SJSA1 (cell line): ENCODE measurements at places on chromosomes 7 and 10. TPM values are rescaled to one million over a fixed set of nuclear protein-coding genes. Genes with fewer than 3 reads are reported as not detected.

- DNase-seq, result no peak
These were observed 396.3 kb upstream of the POM121L12 start for GRCh38 chr7:52639126-52639525.

DNA sequence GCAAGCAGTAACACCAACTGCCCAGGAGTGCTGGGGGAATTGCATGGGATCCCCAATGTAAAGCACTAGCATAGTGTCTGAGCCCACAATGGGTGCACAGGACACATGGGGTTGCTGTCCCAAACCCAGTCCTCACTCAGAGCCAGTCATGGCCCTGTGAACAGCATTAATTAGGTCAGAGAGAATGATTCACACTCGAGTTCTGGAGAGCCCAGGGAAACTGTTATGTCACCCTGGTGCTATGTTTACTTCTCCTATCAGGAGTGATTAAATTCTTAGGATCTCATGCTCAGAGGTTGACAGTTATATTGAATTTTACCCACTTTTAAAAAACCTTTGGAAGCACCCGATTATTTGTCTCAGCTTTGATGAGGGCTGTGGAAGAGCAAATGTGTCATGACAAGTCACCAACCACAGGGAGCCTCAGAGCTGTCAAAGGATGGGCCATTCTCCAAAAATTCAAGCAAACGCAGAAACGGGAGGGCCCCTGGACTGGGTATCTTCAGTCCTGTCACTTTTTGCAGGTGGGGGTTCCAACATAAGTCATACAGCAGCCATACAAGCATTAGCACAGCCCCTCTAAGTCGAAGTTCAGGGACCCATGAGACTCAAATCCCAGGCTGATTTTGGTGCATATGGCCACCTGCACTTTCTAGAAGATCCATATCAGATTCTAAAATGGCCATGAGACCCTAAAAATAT lies 1.3 kb upstream of the RASSF4 start:
- DNase-seq, result peak; percentile 45

The VPS26A gene
- 18.6 and 24.0 TPM in 2 replicates for total RNA-seq

The ZNF467 gene
- not detected in 2 replicates for total RNA-seq

The SLC16A9 gene
- 0.13 and 0.42 TPM in 2 replicates for total RNA-seq

- DNase-seq, result no peak
These were observed 120.1 kb upstream of the AGK start for GRCh38 chr7:141431140-141431479.

DNA sequence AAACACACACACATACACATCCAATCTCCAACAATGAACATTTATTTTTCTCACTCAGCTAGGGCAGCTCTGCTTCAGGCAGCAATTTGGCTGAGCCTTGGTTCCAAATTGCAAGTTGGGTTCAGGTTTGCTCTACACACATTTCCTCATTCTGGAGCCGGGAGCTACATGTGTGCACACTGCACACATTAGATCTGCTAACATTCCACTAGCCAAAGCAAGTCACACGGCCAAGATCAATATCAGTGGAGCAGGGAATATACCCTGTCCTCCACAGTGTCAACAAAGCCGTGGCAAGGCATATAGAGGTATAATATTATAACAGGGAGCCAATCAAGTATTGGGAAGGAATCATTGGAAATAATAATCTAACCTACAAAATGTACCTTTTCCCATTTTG lies 57.5 kb upstream of the PPP1R3C start:
- DNase-seq, result no peak

- DNase-seq, result no peak
These were observed 128.7 kb upstream of the UNC5B start for GRCh38 chr10:71083716-71083975.

The ETV1 gene
- total RNA-seq, result 3.8 and 4.7 TPM in 2 replicates

The GLI3 gene
- 0.91 and 1.7 TPM in 2 replicates for total RNA-seq

GRCh38 chr10:132400547-132401151 lies 3.6 kb downstream of the PWWP2B start:
- DNase-seq, result no peak

- DNase-seq, result no peak
These were observed 64.8 kb downstream of the CD36 start for GRCh38 chr7:80703272-80703671.

DNA sequence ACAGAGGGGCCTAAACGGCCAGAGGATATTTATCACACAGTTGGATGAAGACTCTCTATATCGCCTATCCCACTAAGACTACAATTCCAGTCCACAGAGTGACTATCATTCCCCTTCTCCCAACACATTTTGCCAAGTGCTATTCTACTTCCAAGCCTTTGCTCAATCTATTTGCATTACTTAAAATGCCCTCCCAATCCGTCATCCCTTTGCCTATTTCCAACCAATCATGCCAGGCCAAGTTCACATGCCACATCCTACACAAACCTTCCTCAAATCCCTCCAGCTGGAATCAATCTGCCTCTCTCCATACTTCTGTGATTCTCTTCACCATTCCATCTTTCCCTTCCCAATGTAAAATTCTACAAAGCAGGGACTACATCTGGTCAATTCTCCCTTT lies 38.2 kb downstream of the SMURF1 start:
- no peak for DNase-seq

DNA sequence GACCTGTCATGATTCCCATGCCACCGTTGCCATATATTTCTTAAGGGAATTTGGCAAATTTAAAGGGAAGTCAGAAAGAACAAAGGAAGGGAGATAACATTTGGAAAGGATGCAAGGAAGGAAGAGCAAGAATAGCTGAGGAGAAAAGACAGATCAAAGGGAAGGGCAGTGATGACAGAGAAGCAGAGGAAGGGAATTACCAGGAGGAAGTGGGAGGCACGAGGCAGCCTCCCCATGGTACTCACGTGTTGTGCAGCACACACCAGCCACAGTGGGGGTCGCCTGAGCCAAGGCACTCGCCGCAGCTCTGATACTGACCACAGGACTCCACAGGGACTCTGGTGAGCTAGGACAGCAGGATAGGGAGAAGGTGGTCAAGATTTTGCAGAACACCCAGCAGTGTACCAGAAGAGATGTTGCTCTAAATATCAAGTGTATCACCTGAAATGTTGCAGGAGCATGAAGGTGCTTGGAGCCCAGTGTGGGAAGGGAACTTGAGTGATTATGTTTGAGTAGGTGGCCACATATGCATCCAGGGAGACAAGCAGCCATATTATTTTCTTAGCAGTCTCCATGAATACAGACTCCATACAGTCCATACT lies 335.3 kb downstream of the PLXNA4 start:
- DNase-seq, result no peak

The TSPAN15 gene
- total RNA-seq, result 6.3 and 7.8 TPM in 2 replicates

- DNase-seq, result no peak
These were observed 4.5 kb upstream of the LRRC18 start for GRCh38 chr10:48944171-48944570.

The H2BK1 gene
- total RNA-seq, result not detected in 2 replicates

The C10orf105 gene
- not detected in 2 replicates for total RNA-seq

DNA sequence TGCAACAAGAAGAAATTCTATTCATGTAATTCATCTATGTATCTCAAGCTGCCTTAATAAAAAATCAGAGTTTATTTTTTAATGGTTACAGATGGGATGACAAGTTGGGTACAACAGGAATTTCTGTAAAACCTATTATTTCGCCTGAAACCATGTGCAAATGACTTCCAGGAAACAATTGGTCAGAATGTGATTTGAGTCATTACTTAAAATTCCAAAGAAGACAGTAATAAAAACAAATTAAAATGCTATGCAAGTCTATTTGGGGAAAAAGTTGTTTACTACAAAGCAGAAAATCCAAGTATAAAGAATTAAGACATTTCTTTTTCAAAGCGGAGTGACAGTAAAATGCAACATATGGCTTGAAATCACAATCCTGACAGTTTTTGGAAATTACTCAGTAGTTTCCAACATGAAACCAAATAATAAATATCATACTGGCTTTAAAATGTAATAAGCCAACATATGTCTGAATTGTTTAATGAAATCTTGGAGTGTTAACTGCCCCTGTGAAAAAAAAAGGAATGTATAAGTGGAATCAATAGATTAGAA lies 41.5 kb upstream of the SEMA3C start:
- DNase-seq, result peak; percentile 52

DNA sequence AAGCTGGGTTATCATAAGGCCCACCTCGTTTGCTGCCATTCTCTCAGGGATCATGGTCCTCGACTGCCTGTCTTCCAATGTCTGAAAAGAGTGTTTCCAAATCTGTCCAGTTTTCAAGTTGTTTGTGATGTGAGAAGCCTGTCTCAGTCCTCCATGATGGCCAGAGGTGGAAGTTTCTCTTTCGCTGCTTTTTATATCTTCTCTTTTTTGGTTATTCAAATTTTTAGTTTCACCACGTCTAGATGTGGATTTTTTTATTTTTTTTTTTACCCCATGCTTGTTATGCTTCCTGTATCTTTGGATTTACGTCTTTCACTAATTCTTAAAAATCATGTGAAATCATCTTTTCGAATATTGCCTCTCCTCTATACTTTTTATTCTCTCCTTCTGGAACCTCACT lies 6.1 kb upstream of the RBM33 start:
- no peak for DNase-seq

DNA sequence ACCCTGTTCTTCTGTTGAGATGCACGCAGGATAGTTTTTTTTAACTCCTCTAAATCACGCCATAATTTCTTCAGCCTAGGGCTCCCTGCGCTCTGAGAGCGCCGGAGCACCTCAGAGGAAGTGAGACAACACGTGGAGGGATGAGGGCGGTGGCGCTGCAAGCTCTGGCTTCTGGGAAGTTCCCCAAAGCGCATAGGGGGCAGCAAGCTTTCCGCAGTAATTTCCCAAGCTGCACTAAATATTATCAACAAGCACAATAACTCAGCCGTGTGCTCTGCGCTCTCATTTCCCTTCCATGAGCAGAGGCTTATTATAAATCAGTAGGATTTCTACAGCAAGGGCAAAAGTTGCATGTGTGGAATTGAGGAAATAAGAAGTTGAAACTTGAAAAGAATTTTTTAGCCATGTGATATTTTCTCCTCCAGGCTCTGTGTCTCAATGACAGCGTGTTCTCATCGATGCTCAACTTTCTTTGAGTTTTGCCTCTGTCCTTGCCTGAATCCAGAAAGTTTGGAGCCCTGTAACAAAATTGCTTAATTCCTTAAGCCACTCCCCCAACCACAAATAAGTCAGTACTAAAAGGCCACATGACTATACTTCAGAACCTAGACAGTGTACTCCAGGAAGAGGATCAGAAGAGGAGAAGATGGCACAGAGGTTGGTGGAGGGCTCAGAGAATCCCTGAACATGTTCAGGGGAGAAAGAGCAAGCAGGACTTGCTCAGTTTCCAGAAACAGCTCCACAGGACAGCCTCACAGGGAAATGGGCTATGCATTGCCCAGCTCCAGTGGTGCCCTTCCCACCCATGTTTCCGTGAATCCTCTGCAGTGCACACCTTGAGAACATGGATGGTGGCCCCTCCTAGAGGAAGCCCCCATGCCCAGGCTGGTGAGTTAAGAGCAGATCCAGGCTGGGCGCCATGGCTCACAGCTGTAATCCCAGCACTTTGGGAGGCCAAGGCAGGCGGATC lies 221.5 kb upstream of the GHITM start:
- no peak for DNase-seq

- no peak for DNase-seq
These were observed 4.9 kb downstream of the TRDMT1 start for GRCh38 chr10:17196573-17196972.

The LEP gene
- total RNA-seq, result not detected in 2 replicates

DNA sequence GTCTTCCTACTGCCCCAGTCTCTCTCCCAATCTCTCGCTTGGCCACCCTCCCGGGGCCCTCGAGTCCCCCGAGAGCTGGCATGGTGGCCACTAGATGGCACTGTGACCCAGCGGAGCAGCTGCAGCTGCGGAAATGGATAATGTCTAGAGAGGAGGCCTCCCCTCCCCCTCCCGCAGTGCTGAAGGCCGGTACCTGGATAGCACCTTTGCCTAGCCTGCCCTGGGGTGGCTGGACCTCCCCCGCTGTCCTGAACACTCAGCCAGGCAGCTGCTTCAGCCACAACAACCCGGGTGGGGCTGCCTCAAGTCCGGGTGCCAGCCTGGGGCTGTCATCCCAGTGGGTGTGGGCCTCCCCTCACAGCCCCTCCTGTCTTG lies 65.2 kb downstream of the GOLGA7B start:
- peak; percentile 73 for DNase-seq

- DNase-seq, result no peak
These were observed 44.0 kb upstream of the NPVF start for GRCh38 chr7:25272265-25272664.

GRCh38 chr7:2241580-2242540 lies at the start of the genes MRM2 and NUDT1:
TSS of gene MRM2 (minus strand) at chr7:2242205. CDS start at chr7:2242169, 36 bp downstream.
TSS of gene NUDT1 (plus strand) at chr7:2242226. CDS start at chr7:2244575, 2,349 bp downstream.
- peak; percentile 79 for DNase-seq

The BTBD16 gene
- total RNA-seq, result not detected in 2 replicates

DNA sequence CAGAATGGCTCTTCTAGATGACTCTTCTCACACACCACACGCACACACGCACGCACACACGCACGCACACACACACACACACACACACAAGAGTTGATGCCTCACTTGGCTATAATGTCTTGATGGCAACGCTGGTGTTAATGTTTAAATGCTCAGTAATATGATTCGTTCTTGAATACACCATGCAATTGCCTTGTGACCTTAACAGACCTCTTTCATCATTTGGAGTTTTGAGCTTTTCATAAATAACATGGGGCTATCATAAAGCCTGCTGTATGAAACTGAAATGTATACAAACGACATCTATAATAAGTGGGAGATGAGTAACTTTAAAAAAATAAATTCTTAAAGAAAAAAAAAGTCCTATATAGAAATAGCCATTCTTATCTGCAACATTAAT lies 8.2 kb downstream of the JCAD start:
- DNase-seq, result no peak

The CDK5 gene
- total RNA-seq, result 23.7 and 29.3 TPM in 2 replicates

DNA sequence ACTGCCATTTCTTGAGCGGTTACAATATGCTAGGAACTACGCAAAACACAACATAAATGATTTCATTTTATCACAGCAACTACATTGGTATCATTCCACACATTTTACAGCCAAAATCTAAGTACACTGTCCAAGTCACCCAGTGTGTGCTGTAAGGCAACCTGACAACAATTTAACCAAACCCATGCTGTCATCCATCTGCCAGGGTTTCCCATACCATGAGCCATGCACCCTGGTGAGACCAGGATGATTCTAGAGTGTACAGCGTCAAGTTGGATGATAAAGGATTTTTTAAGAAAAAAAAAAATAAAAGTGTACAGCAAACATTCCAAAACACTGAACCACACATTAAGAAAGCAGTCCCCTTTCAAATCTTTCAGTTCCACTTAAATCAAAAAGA lies 52.9 kb downstream of the PIK3AP1 start:
- DNase-seq, result no peak

DNA sequence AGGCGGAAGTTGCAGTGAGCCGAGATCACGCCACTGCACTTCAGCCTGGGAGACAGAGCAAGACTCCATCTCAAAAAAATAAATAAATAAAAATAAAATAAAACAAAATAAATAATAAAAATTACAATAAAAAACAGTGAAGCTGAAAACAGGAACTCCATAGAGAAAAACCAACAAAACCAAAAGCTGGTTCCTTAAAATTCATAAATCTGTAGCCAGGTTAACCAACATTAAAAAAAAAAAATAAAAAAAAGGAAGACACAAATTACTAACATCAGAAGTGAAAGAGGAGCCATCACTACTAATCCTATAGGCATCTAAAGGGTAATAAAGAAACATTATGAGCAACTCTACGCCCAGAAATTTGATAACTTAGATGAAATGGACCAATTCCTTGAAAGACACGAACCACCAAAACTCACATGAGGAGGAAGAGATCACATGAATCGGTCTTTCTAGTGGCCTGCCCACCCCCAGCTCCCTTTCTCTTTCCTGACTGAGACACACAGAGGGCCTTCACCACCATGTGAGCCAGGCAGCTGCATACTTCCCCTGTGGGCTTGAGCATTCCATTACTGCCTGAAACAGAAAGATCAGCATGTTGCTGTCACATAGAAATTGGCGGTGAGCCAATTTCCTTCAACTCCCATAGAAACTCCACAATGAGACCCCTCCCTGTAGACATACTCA lies 208.7 kb downstream of the MAD1L1 start:
- no peak for DNase-seq

The FGFBP3 gene
- total RNA-seq, result not detected in 2 replicates

GRCh38 chr7:101635484-101635883 lies 6.4 kb upstream of the MYL10 start:
- DNase-seq, result no peak
